Nephron progenitor cell (in vitro differentiated cells): ENCODE measurements at places on chromosomes 5 and 9.

DNA sequence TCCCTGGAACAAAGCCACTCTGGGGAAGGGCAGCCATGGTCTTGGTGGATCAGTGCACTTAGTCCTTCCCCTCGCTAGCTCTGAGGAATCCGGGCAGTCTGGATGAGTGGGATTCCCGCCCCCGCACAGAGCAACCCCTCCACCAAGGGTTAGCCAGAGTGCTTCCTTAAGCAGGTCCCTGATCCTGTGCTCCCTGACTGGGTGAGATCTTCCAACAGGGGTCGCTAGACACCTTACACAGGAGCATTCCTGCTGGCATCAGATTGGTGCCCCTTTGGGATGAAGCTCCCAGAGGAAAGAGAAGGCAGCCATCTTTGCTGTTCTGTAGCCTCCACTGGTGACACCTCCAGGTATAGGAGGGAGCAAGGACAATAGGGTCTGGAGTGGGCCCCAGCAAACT is 228.8 kb downstream of the AP3B1 start:
- DNase-seq, result no peak

DNA sequence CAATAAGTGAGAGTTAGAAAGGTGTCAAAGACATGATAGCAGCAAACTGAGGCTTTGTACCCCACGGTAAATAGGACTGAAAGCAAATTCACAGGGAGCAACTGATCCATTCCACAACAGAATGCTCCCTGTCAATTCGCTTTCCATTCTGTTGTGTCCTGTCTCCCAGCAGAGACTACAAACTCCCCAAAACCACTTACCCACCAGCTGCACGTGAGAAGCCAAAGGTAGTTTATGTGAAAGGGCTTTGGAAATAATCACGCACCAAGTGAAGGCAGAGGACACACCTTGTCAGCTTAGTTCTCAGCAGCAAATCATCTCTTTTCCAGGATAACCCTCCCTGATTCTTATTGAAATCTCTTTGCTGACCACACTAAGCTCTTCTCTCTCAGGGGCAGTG is 46.6 kb upstream of the IL17B start:
- no peak for DNase-seq

DNA sequence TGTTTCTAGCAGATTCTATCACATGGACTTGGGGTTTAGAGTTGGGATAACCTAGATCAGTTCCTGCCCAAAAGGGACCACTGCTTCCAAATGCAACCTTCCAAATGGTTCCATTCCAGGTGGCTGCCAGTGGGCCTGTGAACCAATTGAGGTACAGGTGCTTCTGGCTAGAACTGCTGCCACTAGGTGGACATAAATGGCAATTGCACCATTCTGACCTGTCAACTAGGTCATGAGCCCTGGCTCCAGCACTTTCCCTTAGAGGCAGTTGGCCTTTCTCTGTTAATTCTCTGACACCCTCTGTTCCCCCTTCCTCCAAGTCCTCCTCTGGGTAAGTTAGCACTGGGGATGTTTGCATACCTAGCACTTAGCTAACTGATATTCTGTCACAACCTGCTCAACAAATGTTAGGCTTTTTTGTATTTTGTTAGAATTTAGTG is 16.6 kb upstream of the HEMGN start:
- DNase-seq, result peak; percentile 34

DNA sequence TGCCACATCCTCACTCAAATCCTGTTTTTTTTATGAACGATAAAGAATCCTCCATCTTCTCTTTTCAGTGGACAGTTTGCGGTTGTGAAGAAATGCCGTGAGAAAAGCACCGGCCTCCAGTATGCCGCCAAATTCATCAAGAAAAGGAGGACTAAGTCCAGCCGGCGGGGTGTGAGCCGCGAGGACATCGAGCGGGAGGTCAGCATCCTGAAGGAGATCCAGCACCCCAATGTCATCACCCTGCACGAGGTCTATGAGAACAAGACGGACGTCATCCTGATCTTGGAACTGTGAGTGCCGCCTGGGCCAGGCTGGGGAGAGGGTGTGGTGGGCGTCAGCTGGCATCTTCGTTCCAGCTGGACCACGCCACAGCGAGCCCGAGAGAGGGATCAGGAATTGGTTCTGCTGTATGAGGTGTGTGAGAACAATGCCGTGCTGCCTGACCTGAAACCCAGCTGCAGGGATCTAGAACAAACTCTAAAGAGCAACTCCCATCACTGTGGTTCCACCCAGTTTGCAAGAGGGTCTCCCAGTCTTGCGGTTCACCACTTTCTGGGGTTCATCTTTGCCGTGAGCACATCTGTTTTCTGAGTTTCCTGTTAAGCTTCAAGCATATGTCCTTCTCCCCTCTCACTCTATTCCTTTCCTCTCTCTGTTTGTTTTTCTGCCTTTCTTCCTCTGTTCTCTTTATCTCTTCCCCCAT is 107.4 kb downstream of the DAPK1 start:
- no peak for DNase-seq

GRCh38 chr5:143515829-143516228 is 112.3 kb upstream of the NR3C1 start:
- DNase-seq, result no peak

- no peak for DNase-seq
Observed at GRCh38 chr5:40217553-40217952, 462.2 kb upstream of the PTGER4 start.

DNA sequence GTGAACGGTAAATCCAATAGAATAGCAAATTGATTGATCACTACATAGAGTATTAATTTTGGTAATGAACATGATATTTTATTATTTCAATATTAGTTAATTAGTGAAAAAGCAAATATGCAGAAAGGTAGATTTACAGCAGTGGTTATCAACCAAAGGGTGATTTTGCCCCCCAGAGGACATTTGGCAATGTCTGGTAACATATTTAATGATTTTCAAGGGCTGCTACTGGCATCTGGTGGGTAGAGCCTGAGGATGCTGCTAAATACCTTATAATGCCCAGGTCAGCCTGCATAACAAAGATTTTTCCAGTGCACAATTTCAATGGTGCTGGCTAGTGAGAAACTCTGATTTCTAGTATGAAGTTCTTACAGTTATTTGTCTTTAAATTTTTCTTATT is 1313.7 kb downstream of the PTPRD start:
- DNase-seq, result no peak

GRCh38 chr5:153784277-153784676 is 254.4 kb downstream of the FAM114A2 start:
- DNase-seq, result no peak
